ENCODE measurements at places on chromosomes 3 and 15.
A peak's percentile ranks its signal among the peaks of the same experiment; 100 is the strongest.

DNA sequence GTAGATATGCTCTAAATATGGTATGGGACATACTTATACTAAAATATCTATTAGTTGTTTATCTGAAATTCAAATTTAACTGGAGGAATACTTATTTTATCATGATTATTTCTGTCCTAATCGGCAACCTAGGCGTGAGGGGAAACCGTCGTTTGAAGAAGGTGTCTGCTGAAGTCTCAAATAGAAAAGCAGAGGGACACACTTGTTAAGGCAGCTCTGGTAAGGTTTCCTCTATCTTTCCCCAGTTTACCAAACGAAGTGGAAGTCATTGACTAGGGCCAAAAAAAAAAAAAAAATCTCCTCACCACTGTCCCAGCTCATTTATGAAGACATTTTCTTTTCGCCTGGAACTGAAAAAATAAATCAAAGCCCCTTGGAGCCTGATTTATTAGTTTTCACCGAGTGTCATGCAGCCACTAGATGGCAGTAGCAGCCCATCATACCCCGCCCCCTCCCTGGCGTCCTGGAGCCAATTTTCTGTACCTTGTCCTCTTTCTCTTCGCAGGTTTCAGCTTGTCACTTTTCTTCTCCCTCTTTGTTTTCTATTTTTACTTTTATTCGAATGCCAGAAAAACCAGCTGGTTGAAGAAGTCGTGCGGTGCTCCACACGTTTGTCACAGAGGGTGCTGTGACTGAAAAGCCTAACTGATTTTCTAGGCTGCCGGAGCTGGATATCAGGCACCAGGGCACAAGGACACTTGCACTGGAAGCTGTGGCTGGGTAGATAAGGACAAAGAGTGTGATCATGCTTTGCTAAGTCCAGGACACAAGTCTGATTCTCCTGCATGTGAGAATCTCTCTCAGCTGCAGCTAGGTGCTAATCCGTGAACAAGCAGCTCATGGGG is 238.7 kb downstream of the ZPLD1 start:
- peak; percentile 62 for DNase-seq

DNA sequence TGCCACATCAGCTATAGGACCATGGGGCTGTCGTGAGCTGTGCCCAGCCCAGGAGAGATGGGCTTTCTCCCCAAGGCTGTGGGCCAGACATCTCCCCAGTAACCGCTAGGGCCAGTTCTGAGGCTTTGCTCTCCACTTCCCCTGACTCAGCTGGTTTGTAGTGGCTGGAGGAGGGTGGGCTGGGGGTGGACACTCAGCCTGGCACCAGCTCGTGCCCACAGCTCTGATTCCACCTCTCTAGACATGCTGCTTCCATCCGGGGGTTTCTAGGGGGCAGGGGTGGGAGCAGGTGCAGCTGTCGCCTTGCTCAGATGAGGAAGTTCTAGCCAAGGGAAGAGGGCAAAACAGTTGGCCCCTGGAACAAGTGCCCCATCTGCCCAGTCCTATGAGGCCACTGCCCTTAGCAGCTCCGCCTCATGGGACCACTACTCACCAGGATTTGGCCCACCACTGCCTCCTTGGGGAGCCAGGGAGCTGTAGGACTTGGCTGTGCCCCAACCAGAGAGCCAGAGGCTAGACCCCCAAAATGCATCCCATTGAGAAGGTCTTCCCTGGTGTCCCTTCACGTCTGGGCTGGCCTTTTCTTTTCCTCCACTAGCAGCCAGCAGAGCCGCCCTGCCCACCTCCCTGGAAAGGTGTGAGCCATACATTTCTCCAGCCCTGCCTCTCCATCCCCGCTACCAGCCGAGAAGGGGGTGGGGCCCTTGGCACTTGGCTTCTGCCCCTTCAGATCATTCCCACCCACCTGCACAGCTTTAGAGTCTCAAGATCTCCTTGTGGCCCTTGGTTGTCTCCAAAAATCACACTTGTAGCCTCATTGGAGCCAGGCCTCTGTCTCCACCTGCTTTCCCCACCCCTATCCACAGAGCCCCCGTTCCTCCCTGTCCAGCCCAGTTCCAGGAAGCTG is 9.9 kb downstream of the GLYCTK start:
- no peak for DNase-seq

DNA sequence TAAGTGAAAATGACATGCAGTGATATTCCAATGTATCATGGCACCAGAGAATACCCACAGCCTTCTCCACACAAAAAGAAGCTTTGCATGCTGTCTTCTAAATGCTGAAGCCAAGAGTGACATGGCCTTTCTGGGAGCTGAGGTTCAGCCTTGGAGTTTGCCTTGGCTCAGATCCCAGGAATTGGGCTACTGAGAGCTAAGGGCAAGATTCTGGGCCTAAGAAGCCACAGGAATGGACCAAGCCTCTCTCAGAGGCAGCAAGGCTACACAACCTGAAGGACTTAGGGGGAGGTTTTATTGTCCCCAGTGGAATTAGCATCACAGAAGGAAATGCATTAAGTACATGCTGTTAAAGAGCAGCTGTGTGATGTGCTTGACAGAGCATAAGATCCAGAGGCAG is 1078.5 kb downstream of the TUSC7 start:
- no peak for DNase-seq

DNA sequence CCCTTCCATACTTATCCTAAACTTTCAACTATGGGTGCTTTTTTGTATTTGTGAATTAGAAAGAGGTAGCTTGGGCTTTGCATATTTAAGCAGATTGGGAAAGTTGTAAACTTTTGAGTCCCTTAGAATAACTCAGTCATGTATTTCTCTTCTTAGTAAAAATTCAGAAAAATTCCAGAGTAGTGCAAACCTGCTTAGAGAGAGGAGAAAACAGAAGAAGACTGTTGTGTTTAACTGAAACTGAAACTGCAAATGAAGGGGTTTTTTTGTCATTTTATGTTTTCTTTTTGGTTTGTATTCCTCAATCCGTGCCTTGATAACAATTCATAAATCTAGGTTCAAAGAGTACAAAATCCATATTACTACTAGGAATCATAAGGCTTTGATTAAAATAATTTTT is 31.3 kb downstream of the CD200 start:
- DNase-seq, result no peak

DNA sequence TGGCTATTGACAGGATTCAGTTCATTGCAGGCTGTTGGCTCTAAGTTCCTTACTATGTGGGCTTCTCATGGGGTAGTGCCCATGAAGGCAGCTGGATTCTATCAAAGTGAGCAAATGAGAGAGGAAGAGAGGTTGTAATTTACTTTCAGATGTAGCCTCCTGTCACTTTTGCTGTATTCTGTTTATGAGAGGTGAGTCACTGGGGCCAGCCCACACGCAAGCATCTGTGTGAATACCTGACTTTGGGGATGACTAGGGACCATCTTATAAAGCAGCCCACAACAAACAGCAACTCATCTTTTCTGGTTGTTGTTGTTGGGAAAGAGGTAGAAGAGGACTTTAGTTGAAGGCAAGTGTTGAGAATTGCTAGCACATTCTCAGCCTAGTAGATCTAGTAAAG is 506.3 kb upstream of the GRM7 start:
- no peak for DNase-seq

DNA sequence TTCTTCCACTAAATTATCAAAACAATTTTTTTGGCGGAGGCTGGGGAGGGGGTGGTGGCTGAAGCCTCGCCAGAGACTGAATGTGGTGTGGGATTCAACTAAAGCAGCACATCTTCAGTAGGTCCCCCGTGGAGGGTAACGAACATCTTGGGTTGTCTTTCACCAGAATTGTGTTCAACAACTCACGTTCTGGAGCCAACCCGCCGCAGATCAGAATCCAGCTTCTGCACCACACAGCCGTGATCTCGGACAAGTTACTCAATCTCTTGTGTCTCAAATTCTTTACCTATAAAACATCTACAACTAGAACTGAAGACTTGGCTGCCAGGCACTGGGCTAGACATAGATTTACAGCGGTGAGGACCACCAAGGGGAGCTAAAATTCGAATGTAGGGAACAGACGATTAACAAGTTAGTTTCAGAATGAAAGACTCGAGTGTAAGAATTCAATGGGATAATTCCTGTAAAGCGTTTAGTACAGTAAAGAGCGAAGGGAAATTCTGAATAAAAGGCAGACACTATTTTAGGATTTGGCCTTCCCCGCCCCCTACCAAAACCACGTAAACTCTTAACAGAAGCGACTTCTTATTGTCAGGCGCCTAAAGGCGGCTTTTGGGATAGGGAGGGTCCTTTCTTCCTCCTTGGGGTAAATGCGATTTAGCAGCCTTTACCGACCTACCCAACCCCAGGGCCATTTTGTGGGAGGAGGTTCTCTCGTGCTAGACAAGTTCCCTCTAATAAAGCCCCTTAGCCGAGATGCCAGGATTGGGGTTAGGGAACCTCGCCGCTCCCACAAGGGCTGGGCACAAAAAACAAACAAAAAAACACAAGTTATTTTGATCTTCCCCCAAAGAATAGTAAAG is 697 bp upstream of the RAB5A start:
- DNase-seq, result peak; percentile 6

DNA sequence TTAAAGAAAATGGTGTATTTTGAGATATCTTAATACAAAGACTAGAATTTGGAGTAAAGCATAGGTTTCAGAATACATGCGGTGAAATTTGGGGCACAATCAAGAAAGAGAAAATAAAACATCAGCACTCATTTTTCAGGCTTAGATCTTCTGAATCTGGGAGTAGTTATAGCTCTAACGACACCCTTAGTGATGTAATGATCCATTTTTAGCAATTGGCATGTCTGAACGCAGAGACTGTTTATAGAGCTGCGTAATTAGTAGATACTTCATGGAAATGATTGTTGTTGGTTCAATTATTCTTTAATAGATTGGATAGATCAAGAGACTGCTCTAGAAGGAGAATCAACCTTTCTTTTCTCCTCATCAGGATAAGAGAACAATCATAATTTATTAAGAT is 47.5 kb upstream of the SNRK start:
- DNase-seq, result no peak

- no peak for DNase-seq
Observed at GRCh38 chr15:33382491-33382890, 71.7 kb downstream of the RYR3 start.

GRCh38 chr15:41553731-41554130 is 5.3 kb upstream of the TYRO3 start:
- DNase-seq, result no peak

Measured in lung microvascular endothelial cell (primary cell).